ENCODE measurements at places on chromosomes 12 and 14. TPM values are rescaled to one million over a fixed set of nuclear protein-coding genes. Genes with fewer than 3 reads are reported as not detected.

Gene GPR135
- total RNA-seq: 2.1 TPM

- DNase-seq: no peak
These were observed 27.7 kb upstream of the JDP2 start for GRCh38 chr14:75399843-75400775.

DNA sequence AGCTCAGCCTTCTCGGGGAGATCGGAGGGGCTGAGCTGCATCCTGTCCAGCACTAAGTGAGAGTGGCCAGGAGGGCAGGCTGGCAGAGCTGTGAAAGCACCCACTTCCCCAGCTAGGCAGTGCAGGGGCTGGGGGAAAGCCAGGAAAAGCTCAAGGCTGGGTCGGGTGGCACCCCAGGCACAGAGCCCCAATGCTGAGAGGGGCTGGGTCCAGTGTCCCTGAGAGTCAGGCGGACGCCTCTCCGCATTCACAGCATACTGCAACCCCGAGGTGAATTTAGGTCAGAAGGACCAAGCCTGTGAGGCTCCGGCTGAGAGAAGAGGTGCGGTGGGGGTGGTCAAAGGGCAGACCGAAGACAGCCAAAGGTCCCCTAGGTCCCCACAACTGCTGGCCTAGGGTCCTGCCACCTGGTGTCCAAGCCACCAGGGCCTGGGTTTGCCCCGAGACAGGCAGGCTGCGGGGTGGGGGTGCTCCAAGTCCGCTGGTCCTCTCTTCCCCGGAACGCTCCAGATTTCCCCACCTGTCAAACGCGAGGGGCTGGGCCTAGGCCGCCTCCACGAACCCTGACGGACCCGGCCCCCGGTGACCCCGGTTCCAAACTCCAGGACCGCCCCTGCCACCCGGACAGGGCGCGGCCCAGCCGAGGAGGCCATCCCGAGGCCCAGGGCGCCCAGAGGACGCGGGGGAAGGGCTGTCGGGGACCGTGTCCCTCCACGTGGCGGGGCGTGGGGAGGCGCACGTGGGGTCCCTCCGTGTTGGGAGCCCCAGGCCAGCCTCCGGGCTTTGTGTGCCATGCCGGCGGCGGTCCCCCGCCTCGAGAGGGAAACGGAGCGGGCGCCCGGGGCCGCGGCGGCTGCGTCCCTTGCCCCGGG, 527 bp downstream of the CAMKK2 start:
- peak; percentile 43 for DNase-seq

DNA sequence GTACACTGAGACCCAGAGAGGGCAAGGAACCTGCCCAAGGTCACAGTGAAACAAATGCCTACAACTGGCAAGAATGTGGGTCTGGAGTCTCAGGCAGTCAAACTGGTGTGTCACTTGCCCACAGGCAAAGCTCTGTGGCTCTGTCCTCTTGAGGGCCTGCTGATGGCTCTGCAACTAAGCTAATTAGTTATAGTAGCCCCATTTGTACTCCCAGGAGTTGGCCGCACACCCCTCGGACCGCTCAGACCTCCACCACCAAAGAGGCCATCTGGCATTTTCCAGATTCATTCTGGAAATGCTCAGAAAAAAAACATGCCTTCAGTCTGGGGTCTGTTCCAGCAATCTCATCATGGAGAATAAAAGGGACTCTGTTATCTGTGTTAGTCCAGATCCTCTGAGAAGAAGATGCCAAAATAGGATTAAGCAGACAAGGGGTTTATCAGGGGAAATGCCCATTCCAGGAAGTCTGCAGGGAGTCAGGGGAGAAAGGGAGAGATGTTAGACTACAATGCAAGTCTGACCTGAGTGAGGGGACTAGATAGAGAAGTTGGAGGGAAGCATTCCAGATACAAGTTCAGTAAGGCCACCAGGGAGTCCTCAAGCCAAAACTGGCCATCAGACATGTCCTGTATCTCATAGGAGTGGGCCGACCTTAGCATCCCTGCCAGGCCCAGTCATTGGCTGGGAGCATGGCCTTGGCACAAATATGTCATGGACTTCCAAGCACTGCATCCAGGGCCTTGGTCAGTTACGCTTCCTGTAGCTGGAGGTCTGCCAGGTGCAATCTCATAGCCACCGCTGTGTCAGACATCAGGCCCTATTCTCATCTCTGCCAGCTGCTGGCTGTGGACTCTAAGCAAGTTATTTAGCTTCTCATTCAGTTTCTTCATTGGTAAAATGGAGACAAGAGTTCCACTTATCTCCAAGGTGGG, 15.4 kb upstream of the OAS1 start:
- DNase-seq: no peak

Gene ABCD2
- total RNA-seq: 7.3 TPM

DNA sequence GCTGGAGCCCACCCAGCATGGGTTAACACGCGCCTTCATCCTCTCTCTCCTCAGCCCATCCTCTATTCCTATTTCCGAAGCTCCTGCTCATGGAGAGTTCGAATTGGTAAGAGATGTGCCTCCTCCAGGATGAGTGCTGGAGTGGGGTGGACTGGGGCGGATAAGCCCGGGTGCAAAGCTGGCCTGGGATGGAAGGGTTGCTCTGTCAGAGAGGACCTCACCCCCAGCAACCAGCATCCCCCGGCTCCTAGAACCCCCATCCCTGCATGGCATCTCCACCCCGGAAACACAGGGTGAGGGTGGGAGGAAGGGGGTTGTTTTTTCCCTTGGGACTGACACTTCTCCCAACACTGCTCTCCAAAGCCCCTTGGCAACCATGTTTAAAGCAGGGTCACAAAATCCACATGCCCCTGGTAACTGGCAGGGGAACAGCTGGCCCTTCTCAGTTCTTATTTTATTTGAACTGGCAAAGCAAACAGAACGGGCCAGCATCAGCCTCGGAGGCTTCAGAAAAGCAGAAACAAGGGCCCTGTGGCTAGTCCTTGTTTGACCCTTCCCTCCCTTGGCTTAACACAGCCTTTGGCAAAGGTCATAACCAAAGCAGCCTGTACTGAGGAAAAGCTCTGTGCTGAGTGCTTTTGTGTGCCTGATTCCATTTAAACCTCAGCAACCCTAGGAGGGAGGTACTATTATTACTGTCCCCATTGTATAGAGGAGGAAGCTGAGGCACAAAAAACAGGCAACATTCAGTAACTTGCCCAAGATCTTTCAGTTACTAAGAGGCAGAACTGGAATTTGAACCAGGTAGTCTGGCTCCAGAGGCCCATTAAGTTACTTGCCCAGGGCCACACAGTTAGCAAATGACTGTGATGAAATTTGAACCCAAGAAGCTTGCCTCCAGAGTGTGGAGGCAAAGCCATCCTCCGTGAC, 4.2 kb downstream of the GSTZ1 start:
- DNase-seq: no peak

Gene KLRC2
- not detected for total RNA-seq

Gene TAS2R7
- not detected for total RNA-seq

GRCh38 chr14:33879684-33880286, 71.1 kb downstream of the EGLN3 start:
- no peak for DNase-seq

Gene SPIC
- total RNA-seq: not detected

Gene A2ML1
- not detected for total RNA-seq

Gene CPM
- total RNA-seq: 10.4 TPM

DNA sequence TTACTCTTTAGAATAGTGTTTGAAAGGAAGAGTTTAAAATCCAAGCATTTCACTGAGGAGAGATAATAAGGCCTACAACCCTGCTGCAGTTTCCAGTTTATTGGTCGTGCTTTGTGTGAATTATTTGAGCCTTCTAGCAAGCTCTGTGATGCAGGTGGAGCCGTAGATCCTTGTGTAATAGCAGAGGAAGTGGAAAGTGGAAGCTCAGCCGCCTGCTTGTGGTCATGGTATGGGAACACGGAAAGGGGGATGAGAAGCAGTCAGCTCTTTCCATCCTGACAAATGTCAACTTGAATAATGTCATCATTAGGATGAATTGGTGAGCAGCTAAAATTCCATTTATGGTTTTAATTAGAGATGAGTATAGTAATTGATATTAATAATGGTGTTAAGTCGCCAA, 29.1 kb downstream of the SYNE2 start:
- DNase-seq: no peak

GRCh38 chr14:104510216-104510615, 69.3 kb upstream of the C14orf180 start:
- no peak for DNase-seq

DNA sequence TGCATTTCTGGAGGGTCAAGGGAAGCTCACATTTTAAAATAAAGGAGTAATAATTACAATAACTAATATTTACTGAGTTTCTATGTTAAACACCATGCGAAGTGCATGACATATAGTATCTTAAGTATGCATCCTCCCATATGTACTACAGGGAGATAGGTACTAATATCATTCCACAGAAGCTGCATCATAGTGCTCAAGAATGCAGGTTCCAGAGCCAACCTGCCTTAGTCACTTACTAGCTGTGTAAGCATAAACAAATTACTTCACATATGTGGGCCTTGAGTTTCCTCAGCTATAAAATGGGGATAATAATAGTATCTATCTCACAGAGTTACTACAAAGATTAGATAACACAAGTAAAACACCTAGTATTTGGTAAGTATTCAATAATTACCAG, 18.3 kb downstream of the ARMH4 start:
- no peak for DNase-seq

Gene OAS1
- 17.8 TPM for total RNA-seq

GRCh38 chr14:22764382-22764781, 2.1 kb upstream of the OXA1L start:
- DNase-seq: no peak

GRCh38 chr14:102279688-102280348, 25.1 kb downstream of the MOK start:
- DNase-seq: no peak

DNA sequence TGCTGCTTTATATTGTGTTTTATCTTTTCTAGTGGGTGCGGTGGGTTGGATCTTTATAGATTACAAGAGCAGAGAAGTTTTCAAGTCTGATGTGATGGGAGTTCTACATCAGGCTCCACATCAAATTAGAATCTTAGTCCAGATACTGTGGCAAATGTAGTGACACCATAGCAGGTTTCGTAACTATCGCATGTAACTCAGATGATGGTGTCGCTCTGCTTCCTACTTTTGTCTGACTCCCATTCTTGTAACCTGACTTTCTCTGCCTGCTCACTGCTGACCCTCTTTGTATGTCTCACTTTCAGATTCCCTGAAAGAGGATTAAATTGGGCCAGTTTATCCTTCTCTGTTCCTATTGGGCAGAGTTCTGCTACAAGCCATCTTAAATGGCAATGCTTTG, 22.8 kb upstream of the FBXO34 start:
- no peak for DNase-seq

GRCh38 chr12:2355198-2355597, 302.4 kb downstream of the CACNA1C start:
- no peak for DNase-seq

DNA sequence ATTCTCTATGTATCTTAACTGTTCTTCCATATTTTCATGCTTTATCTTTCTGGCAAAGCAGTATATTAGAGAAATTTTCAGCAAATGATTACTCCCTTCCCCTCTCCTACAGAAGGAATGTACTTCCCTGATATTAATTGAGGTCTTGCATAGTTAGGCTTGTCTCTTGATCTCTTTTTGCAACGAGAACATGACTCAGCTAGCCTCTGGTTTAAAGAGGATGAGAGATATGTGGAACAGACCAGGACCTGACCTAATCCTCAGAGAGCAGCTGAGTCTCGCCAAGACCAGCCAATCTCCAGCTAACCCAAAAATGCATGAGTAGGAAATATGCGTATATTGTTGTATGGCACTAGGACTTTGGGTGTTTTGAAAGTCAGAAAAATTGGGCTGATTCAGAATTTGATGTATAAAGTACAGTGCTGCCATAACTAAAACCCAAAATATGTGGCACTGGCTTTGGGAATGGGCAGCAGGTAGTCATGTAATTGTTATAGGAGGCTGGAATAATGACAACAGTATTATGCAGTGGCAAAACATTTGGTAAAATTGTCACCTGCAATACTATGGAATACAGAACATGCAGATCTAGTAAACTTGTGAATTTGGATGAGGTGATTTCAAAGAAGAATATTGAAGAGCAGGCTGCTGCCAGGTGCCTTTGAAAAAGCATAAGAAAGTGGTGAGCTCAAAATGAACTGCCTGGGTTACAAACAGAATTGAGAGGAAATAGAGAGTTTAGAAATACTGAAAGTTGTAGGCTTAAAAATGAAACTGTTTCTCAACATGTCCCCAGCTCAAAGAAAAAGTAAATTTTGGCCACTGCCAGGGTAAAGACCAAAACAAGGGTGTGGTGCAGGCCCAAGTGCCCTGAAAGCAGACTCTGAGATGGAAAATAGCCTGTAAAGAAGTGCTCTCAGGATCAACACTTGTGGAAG, 9.3 kb upstream of the USP15 start:
- no peak for DNase-seq

GRCh38 chr12:66900616-66901015, 221.7 kb upstream of the GRIP1 start:
- DNase-seq: no peak

DNA sequence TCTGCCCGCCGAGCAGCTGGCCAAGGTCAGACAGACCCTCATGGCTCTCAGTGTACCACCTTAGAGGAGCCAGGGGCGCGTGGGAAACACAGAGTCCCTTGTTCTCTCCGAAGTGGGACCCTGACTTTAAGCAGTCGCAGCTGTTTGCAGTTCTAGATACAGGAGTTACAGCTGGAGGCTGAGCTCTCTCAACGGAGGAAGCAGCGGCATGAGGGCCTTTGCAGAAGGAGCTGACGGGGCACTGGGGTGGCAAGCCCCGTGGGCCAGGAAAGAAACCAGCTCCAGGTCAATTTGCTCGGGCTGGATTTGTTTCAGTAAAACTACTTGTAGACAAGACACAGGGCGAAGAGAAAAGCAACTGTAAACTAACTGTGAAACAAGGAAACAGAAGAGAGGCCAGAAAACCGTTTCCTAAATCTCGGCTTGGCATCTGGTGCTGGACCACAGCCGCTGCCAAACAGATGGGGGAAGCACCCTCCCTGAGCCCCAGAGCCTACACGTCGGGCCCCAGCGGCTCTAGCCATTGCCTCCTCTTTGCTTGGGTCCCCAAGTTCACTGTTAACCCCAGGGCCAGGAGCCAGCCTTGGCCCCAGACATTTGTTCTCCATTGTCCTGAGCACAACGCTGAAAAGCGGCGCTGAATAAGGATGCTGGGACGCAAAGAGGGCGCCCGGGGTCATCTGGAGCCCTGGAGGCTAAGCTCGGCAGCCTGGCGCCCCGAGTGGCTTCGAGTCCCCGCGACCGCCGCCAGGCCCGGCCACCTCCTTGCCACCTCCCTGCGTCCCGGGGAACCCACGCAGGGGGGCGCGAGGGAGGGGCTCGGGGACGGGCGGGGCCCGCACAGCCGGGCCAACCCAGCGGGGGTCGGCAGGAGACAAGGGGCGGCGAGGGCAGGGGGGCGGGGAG, 914 bp upstream of the PACS2 start:
- no peak for DNase-seq

All from activated naive CD4-positive, alpha-beta T cell treated with anti-CD3 and anti-CD28 coated beads, Interleukin-2, amount 50 U/mL, for 72 hours (primary cell).